HEK293T (cell line): ENCODE measurements at places on chromosomes 3 and 15.

GRCh38 chr3:77648664-77649063, 608.8 kb downstream of the ROBO2 start:
- DNase-seq = no peak

- DNase-seq = no peak
Measured at GRCh38 chr3:153928851-153929250, 192.3 kb upstream of the ARHGEF26 start.

GRCh38 chr3:65472501-65472900, 566.2 kb downstream of the MAGI1 start:
- no peak for DNase-seq

GRCh38 chr3:189490337-189490736, 140.9 kb upstream of the TP63 start:
- no peak for DNase-seq

DNA sequence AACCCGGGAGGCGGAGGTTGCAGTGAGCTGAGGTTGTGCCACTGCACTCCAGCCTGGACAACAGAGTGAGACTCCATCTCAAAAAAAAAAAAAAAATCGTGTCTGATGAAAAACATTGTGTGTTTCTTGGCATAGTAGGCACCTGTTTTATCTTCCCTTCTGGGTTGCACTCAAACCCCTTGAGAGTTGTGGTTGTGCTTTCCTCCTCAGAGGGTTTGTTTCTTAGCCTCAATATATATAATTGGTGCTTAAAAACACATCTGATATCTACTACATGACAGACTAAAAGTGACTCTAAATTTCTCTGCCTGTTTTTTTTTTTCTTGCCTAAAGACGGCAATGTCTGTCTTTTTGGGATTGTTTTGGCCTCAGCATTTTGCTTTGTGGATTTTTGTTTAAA, 7.6 kb downstream of the NR1D2 start:
- no peak for DNase-seq

DNA sequence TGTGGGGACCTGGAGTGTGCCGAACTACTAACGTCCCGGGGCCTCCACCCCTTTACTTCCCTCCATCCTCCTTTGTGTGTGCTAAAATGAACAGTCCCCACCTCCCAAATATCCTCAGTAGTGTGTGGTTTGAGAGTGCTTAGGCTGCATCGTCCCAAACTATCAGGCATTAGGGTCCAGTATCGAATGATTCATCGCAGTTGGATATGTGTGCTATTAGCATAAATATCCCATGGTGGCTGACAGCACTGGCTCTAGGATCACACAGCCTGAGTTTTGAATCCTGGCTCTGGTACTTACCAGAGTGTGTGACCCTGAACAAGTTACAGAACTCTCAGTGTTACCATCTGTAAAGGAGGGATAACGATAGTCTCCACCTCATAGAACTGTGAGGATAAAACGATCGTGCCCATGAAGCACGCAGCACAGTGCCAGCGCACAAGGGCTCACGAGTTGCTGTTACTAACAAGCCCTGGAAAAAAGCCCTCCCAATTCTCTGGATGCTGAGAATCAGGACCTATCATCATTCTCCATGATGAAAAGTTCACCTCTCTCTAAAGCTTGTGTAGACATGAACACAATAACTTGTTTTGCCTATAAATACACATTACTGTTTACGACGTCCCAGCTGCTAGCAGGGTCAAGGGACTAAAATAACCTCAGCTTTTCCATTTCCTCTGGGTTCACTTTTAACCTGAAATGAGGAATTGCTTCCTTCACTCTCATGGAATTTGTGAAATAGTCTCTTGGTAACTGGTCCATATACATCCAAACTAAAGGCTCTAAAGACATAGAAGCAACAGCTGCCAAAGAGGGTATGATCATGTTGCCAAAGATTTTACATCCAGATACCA, 51.0 kb downstream of the VGLL4 start:
- DNase-seq = no peak

- no peak for DNase-seq
Measured at GRCh38 chr3:129655291-129655700, 48.8 kb upstream of the PLXND1 start.

DNA sequence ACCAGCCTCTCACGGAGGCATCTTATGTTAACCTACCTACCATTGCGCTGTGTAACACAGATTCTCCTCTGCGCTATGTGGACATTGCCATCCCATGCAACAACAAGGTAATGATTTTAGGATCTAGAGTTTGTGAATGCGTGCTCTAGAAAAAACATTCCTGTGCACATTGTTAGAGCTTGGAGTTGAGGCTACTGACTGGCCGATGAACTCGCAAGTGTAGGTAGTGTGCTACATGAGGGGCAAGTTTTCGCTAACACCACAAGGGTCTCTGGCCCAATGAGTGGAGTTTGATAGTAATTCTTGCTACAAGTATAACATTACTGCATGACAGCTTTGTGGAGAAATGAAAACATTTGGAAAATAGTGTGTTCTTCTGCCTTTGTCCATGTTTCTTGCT, 4.4 kb downstream of the RPSA start:
- no peak for DNase-seq

DNA sequence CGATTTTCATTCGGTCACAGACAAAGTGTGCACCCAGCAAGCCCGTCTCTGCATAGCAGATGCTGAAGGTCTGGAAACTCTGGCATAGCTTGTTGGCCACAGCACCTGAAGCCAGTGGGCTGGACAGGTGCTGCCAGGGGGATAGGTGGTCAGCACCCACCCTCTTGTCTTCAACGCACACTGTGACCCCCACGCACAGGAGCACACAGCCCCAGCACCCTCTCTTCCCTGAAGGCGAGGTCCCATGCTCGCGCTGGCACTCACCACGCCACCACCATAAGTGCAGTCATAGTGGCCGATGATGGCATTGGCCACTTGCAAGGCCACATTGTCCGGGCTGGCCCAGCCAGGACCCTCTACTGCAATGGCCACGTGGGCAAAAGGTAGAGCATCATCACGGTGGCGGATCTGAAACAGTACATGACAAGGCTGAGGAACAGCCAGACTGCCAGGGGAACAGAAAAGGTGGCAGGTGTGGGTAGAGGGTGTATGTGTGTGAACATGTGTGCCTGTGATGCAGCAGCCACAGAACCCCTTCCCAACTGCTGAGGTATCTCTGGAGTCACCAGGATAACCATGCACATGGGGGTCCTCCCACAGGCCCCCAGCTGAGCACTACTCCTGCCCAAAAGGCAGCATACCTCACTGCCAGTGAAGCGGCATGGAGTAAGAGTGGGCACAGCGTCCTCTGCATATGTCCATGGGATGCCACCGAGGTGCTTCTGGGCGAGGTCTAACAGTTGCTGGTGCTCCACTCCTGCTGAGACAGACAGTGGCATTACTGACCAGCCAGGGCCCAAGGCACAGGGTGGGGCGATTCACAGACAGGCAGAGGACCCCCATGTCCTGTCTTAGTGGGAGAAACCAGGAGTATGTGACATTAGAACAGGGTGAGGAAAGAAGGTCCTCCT, 5.8 kb upstream of the COL7A1 start:
- DNase-seq = no peak

- no peak for DNase-seq
Measured at GRCh38 chr3:61257148-61257547, 5.9 kb upstream of the FHIT start.

DNA sequence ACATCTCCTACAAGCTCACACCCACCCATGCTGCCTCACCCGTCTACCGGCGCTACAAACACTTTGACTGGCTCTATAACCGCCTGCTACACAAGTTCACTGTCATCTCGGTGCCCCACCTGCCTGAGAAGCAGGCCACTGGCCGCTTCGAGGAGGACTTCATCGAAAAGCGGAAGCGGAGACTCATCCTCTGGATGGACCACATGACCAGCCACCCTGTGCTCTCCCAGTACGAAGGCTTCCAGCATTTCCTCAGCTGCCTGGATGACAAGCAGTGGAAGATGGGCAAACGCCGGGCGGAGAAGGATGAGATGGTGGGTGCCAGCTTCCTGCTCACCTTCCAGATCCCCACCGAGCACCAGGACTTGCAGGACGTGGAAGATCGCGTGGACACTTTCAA, 2.1 kb downstream of the SNX33 start:
- no peak for DNase-seq

DNA sequence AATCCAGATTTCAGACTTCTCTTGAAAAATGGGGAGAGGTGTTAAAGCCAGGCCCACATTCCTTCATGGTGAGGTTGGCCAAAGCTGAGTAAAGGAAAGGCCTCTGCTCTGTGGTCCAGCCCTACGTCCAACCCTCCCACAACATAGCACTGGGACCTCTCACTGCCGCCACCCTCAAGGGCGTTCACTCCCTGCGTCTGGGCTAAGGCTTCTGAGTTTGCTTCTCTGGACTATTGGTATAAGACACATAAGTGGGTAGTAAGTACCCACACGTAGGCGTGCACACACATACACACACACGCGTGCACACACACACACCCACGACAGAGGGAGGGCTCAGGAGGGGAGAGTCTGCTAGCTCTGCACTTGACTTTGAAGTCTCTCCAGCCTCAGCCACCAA, 80.2 kb upstream of the PXYLP1 start:
- DNase-seq = no peak

- no peak for DNase-seq
Measured at GRCh38 chr3:63470745-63471144, 181.7 kb upstream of the SNTN start.

GRCh38 chr15:66787489-66787871, 85.4 kb downstream of the SMAD6 start:
- DNase-seq = no peak

- no peak for DNase-seq
Measured at GRCh38 chr3:171284308-171285075, 175.7 kb downstream of the TNIK start.

DNA sequence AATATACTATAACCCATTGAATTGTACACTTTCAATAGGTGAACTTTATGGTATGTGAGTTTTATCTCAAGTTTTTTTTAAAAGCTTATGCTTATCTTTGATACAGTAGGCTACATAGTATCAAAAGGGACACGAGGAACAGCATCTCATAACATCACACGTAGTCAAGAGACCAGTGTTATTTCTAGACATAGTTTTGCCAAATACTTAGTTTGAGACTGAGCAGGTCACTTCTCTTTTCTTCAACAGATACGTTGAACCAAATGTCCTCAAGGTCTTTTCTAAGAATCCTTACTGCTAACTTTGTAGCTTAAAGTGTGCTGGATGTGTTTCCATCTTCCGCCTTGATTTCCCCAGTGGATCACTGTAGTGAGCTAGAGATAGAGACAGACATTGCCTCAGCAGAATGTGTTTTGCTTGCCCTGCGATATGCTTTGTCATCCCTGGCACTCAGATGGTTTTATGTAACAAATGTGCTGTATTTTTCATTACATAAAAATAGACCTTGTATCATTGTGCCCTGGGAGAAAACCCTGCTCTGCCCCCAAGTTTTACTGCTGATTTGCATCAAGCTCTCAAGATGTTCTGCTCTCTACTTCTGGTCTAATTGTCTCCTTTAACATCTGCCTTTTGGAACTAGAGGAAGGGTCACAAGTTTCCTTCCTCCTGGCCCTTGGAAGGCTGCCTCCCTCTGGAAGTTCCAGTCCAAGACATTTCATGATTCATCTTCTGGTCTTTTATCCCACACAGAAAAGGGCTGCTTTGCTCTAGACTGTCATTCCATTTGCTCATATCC, 426.4 kb upstream of the RGMA start:
- no peak for DNase-seq

DNA sequence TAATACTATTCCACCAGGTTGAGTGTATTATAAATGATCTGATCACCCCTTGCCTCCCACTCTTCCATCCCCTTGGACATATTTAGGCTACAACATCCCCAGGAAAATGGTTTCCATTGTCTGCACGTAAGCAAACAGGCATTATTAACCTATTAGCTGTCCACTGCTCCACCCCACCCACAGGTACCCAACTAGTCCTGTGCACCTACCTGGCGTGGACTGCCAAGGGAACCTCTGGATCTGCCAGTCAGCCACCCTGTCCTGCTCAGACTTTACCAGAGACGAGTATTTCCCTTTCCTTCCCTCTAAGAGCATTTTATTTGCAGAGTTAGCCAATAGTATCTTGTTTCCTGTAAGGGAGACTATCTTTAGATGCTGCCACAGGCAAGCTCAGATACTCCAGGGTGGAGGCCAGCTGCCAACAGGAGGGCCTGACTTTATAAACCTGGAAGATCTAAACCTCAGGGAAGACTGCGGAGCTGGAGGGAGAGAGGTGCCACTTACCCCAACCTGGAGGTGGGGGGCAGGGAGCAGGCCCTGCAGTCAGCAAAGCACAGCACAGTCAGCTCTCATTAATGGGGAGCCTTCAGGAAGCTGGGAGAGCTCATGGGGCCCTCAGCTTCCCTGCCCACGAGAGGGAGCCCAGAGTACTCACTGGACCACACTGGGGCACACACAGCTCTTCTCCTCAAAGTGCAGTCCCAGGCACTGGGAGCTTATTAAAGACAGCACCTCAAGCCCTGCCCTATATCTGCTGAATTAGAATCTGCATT, at the start of gene CX3CR1:
Gene CX3CR1 (minus strand): TSS at position 292 of the 773 bp plus-strand sequence. CDS start 13,527 bp downstream, outside the sequence.
- no peak for DNase-seq

- DNase-seq = no peak
Measured at GRCh38 chr3:38088126-38089078, 48.5 kb downstream of the ACAA1 start.

DNA sequence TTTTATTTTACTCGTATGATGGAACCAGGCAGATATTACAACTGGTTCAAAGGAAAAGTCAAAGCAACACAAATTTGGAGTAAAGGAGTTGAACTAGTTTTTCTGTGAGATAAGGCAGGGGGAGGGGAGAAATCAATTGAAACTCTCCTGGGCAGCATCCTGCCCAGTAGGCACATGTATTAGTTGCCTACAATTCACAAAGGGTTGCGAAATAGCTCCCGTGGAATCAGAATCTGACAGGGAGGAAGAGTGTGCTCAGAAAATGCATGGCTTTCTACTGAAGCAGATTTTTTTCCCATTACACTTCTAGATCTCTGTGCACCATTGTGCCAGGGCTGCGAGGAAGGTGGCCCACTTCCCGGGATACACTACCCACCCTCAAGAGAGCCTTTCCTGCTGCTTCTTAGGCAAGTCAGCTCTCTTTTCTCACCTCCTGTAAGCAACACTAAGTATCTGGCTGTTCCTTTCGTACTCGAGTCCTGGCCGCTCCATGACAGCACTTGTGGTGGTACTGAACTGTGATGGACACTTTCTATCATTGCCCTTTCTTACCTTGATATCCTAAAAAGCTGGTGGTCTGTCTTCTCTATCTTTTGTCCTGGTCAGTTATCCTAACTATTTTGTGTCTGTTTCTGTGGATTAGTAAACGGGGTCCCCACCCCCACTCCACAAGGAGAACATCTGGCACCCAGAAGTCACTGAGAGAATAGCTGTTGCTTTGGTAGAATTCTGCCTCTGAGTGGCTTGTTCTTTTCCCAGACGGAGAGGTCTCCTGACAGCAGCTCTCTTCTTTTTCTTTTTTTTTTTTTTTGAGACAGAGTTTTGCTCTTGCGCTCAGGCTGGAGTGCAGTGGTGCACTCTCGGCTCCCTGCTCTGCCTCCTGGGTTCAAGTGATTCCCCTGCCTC, 74.8 kb downstream of the RPL39L start:
- no peak for DNase-seq

- no peak for DNase-seq
Measured at GRCh38 chr3:36443028-36443686, 62.9 kb downstream of the STAC start.

- DNase-seq = no peak
Measured at GRCh38 chr3:112123548-112123947, 9.5 kb downstream of the GCSAM start.
